T follicular helper cell (primary cell): ENCODE measurements at places on chromosomes 6 and 20.

GRCh38 chr6:3009930-3010329, 10.2 kb downstream of the NQO2 start:
- no peak for DNase-seq

- DNase-seq = no peak
These were observed 10.9 kb upstream of the CD93 start for GRCh38 chr20:23096986-23097520.

GRCh38 chr6:21664314-21665109, 71.0 kb downstream of the SOX4 start:
- DNase-seq = no peak

DNA sequence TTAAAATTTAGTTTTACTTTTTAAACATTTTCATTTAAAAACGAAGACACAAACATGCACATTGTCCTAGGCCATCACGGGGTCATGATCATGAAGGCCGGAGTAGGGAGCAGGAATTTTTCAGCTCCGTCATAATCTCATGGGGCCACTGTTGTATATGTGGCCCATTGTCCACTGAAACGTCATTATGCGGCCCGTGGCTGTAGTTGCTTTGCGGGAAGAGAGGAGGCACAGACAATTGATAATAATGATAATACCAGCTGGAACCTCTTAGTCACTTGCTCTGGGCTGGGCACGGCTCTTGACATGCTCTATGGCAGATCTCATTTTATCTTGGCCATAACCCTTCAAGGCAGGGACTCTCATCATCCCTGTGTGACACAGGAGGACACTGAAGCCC, 56.5 kb upstream of the FNDC1 start:
- no peak for DNase-seq

GRCh38 chr20:43534791-43535350, 24.0 kb upstream of the SGK2 start:
- DNase-seq = no peak

GRCh38 chr6:3163248-3163594, 5.9 kb upstream of the TUBB2A start:
- no peak for DNase-seq

GRCh38 chr6:115896538-115897129, 164.1 kb downstream of the FRK start:
- no peak for DNase-seq

- no peak for DNase-seq
These were observed 118.2 kb downstream of the TTLL2 start for GRCh38 chr6:167442796-167443680.

DNA sequence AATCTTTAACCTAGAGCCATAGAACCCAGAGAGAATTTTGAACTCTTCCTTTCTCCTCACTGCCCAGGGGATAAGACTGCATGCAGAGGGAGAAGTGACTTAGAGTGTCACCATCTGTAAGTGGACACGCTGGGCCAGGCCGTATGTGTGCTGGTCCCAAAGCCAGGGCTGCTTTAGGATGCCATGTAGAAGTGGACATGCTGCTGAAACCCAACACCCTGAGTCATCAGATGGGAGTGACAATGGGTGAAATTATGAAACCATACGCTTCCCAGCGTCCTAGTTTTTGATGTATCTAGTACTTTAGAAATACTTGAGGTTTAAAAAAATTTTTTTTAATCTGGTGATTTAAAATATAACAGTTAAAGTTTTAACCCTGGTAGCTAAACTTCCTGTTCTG, 191.1 kb downstream of the FNDC1 start:
- DNase-seq = no peak

DNA sequence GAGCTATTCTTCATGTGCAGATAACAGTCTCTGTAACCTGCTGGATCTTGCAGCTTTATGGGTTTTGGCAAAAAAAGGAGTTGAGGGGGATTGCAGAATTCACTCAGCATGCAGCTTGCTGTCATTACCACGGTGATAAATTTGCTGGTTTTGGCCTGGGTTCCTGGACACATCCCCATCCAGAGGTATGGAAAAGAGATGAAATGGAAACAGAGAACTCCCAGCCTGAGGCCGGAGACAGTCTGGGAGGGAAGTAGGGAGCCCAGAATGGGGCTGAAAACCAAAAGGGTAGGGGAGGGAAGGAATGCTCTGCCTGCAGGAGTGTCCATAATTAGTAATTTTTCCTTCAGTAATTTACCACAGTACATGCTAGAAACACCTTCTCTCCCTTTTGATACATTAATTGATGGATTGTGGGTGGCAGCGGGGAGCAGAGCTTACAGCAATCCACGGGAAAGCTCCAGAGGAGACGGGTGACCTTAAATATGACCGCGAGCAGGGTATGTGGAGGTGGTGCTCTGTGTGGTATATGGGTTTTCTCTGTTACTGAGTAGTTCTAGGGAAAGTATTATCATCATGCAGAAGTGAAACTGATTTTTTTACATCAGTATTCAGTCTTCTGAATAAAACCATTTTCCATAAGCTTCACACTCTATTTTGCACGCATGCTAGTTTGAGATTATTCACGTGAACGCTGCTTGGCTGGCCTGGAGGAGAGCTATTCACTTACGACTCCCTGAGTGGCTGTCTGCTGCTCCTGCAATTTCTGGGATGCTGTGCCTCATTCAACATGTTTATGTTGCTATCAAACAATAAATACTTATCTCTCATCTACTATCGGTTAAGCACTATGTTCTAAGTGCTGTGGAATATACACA, 66.3 kb upstream of the KCNK16 start:
- no peak for DNase-seq

DNA sequence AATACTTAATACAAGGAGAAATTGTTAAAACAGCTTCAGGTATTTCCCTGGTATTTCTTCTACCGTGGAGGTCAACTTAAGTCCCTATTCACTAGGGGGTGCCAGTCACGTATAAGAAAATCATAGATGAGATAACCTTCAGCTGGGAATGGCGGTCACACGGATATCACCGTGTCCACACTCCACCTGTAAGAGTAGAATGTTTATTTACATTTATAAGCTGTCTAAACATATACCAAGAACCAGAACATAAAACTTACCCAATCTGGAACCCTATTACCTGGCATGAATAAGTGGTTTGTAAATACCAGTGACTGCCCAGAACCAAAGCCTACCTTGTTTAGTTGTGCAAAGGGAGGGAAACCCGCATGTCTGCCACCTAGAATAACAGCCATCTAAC, 1.9 kb upstream of the ELOVL4 start:
- peak; percentile 47 for DNase-seq

GRCh38 chr6:99514089-99514488, 1.1 kb downstream of the USP45 start:
- DNase-seq = no peak

DNA sequence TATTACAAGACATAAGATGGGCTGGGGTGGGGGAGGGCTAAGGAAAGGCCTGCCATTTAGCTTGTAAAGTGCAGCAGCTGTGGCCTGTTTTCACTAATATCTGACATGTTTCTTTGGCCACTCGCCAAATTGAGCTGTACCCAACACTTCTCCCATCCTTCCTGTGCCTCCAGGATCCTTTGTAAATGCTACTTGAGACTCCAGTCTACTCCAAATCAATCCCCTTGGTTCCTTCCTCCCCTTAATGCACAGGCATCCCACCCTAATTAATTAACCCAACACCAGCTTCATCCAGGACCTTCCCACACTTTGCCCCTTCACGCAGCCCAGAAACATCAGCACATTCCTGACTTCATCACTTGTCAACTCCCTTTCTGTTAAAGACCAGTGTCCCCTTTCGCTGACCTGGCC, 55.0 kb upstream of the TCF21 start:
- no peak for DNase-seq

DNA sequence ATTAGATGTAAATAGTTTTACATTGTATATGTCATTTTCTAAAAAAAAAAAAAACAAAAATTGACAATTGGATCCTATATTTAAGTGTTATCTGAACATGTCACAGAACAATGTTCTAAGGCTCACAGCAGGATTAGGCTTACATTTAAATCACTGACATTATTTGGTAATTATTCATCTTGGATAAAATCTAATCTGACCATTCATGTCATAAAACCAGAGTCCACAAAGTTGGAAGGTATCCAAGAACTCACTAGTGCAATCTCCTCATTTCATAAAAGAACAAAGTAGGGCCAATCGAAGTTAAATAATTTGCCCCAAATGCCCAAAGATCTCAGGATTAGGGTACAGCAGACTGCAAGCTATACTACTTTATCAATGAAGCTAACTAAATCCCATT, 73.0 kb downstream of the PDSS2 start:
- no peak for DNase-seq

DNA sequence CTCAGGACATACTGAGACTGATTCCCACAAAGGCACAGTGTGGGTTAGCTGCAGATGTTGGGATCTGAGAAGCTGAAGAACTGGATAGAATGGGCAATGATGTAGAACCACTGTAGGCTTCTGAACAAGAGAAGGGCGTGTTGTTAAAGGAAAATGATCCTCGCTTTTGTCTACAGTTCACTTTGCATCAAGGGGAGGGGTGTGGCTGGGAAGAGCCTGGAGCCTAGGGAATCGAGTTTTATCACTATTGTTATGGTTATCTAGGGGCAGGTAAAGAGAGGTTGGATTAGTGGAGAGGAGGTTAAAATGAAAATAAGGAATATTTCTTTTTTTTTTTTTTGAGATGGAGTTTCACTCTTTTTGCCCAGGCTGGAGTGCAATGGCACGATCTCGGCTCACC, 768.1 kb downstream of the KIF16B start:
- no peak for DNase-seq

DNA sequence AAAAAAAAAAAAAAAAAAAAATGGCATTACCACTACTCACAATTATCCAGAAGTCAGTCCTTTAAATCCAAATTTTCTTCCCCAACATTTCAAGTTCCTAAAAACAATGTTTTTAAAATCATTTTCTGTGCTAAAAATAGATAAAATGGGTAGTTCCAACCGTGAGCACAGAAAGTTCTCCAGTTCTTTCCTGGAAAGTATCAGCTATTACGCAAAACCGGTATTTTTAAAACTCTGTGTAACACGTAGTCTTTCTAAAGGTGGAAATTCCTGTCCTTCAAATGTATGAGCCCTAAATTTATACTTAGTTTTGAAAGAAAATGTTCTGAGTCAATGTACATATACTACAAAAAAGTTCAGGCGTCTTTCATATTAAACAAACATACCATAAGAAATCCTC, 83.5 kb upstream of the SCAF8 start:
- DNase-seq = no peak

DNA sequence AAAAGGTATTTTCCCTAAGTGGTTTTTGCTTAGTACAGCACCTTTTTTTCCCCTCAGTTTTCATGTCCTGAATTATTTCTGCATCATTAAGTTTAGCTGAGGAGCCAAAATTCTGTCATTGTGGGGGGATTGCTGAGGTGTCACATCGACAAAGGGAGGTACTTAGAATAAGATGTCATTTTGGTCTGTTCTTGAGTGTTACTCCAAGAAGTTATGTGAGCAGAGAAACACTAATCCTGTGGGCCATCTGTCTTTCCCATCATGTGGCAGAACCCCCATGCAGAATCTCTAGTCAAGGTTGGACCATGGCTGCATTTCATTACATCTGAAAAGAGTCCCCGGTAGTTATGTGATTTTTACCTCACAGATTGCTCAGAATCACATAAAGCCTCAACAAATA, 167.8 kb upstream of the CENPW start:
- DNase-seq = no peak

DNA sequence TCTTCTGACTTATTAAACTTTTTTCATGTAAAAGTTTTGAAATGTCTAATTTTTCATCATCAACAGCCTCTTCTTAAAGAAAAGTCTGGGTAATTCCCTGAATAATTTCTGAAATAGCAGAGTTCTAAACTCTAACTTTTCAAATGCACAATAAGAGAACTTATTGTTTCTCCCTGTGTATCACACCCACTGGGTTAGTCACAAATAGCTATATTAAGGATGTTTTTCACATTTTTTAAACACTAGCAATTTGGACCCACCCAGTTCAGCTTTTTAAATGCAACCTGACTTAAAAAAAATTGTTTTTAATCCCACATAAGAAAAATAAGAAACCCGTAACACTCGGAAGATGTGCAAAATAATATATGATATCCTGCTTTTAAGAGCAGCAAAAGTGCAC, 61.4 kb upstream of the UTRN start:
- DNase-seq = no peak

DNA sequence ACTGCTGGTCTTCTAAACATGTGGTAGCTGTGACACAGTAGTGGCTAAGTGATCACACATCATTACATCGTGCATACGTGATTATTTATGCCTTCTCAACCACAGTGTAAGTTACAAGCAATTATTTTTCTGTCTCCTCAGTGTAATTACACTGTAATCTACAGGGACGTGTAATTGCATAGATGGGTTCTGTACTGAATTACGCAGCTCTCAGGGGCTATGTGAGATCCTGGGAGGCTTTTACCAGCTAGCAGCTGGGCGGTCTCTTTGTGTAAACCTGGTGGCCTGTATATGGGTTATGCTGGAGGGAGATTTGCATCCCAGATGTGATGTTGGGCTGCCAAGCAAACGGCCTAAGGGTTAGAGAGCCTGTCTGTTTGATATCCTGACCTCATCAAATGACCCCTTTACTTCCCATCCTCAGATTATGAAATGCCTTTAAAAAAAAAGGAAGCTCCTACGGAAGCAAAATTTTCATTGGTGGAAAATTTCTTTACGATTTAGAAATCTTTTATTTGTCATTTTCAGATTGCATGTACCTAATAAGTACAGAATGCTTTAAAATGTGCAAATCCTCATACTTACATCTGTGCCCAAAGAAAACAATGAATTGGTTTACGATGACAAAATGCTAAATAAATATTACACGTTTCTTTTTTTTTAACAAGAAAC, 402.8 kb upstream of the JAG1 start:
- DNase-seq = no peak

DNA sequence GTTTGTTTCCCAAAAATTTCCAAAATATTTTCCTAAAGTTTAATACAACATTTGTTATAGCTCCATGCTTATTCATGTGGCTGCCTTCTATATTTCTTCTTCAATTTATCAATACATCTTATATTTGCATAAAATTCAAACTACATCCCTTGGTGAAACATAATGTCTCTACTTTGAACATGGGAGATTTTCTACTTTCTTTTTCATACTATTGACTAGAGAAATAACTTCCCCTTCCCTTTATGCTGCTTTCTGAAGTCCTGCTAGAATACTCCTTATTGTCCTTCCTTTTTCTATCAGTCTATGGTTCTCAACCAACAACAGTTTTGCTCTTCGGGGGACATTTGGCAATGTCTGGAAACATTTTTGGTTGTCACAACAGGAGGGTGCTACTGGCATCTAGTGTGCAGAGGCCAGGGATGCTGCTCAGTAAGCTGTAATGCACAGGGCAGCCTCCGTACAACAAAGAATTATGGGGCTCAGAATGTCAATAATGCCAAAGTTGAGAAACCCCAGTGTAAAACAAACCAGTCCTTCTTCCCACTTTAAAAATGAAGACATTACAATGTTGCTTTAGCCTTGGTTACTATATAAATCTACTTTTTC, 29.9 kb downstream of the MKKS start:
- no peak for DNase-seq

GRCh38 chr6:29730575-29731126, 7.4 kb downstream of the HLA-F start:
- DNase-seq = no peak

GRCh38 chr6:87237804-87238203, 82.4 kb downstream of the ZNF292 start:
- no peak for DNase-seq
